Cardiac muscle cell (in vitro differentiated cells and primary cell): ENCODE measurements at places on chromosomes 12 and 14.
A peak's percentile ranks its signal among the peaks of the same experiment; 100 is the strongest.

- DNase-seq, result peak; percentile 69
Measured at GRCh38 chr12:132904718-132905328, 17.4 kb upstream of the CHFR start.

DNA sequence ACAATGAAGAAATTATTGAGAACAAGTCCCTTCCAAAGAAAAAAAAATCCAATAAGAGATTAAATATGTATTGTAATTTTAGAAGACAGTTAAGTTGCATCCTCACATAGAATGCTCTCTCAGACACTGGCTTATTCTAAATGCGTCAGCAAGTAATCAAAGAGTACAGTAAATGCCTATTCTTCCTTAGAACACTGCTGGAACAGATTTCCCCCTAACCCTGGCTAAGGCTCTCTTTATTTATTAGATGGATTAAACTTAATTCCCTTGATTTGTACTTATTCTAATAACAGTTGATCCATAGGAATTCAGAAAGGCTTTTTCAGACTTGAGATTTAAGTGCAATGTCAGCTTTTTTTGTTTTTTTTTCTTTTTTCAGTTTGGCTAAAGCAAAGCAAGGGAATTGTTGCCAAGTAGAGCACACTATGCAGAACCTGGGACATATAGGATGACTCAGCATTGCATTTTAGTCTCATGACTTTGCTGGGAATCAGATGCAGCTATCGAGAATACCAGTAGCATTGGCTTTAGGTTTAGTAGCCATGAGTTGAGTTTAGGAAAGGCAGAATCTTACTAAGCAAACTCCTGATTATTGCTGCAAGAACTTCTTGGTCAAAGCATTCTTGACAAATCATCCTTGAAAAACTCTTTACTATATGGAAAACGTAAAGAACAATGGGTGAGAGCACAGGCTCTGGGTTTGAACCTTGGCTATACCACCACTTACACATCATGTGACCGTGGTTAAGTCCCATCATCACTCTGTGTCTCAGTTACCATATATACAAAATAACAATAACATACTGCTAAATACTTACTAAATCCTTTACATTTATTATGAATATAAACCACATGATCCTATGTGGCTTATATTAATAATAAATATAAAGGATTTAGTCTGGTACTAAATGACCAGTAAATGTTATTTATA is 26.7 kb downstream of the MED21 start:
- DNase-seq, result no peak

DNA sequence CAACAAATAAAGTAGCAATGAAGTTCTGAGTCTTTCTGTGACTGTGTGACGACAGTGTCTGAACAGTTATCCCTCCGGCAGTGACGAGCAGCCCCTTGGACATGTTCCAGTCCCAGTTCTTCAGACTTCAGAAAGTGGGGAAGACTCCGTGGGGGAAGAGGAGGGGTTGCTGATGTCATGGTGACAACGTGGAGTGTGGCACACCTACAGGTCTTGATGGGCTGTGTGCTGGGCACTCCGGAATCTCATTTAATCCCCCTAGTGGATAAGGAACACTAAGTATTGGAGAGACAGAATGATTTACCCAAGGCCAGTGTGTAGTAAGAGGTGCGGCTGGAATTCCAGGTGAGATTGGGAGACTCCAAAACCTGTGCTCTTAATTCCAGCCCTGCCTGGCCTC is 280.2 kb downstream of the CACNA1C start:
- peak; percentile 56 for DNase-seq

DNA sequence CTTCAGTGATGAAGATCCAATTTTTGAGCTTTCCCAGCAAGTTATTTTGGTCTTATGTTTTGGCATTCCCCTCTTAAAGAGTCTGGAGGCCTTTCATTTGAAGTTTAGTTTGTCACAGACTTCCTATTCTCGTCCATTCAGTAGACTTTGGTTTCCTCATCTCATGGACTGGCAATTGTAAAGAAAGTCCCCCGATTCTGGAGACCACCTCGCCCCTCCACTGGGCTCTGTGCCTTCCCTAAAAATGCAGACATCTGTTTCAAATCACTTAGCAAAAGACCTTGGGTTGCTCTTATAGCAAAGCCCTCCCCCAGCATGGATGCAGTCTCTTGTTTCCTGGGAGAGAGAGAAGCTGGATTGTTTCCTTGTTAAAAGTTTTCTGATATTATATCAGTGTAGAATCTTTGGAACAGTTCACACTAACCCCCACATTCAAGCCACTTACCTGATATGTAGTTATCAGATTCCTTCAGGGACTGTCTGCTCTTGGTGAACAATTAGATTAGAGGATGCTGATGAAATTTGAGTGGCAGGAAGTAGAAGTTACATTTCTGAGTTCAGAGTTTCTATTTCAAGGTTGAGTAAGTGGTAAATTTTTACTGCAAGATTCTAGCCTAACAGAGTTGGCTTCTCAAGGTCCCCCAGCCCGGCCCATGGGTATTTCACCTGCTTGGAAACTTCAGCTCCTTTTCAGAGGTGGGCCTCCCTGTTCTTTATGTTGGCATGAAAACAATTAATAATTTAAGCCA is 56.3 kb downstream of the PLXNC1 start:
- peak; percentile 18 for DNase-seq

GRCh38 chr14:55057919-55058318 is 6.5 kb downstream of the MAPK1IP1L start:
- no peak for DNase-seq

DNA sequence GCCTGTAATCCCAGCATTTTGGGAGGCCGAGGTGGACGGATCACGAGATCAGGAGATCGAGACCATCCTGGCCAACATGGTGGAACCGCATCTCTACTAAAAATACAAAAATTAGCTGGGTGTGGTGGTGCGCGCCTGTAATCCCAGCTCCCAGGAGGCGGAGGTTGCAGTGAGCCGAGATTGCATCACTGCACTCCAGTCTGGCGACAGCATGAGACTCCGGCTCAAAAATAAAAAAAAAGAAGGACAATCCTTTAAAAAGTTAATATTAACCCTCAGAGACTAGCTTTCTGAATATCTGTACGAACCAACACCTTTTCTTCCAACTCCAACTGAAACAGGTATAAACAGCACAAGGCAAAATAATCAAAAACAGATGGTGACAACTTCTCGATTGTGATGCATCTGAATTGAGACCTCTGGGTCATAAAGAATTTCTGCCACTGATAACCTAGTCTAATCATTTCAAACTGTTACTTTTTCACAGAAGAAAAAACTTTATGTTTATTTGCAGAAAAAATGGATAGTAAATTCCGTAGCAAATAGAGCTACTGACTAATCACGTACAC is 27.8 kb downstream of the CLIP1 start:
- no peak for DNase-seq

GRCh38 chr12:4307593-4308333 is 13.2 kb upstream of the TIGAR start:
- peak; percentile 85 for DNase-seq

DNA sequence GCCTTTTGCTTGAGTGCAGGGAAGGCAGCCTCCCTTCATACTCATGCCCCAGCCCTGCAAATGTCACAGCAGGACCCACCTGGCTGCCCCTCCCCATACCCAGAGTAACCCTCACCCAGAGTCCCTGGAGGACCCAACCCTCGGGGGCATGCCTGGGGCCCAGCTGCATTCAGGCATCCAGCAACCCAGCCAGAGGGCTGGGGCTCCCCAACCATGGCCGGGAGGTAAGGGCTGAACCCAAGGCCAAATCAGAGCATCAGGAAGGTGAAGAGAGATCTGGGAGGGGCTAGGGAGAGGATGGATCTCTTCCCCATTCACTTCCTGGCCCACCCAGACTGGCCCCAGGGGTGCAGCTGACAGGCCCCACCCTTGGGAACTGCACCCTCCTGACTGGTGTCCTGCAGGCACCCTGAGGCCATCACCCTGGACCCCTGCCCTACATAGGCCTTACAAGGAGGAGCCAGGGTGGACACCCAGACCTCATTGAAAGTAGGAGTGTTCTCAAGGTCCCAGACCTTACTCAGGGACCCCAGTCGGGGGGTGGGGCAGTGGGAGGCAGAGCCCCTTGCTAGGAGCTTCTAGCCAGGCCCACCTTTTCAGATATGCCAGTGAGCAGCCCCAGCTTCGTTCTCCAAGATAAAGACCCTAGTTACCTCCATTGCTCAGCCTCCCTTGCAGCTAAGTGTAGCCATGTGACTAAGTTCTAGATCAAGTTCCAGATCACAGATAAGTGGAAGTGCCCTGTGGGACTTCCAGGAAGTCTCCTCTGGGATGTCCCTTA is 849 bp upstream of the PLD4 start:
- DNase-seq, result no peak

DNA sequence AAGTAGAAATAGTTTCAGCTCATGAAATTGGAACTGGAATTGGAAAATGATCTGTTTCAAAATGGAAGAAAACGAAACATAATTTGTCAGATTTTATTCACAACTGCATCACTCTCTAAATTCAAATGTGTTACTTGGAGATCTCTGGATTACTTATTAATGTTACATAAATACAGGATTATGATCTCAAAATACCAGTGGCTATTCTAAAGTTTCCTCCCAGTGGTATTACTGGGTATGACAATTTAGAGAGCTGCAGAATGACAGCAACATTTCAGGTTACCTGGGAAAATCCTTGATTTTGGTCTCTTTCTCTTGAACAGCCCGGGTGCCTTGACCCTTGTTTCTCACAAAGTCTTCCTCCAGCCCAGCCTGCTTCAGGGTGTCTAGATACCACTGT is 14.2 kb downstream of the FAM161B start:
- peak; percentile 9 for DNase-seq

GRCh38 chr14:58878439-58879139 is 240.8 kb downstream of the DACT1 start:
- DNase-seq, result no peak

DNA sequence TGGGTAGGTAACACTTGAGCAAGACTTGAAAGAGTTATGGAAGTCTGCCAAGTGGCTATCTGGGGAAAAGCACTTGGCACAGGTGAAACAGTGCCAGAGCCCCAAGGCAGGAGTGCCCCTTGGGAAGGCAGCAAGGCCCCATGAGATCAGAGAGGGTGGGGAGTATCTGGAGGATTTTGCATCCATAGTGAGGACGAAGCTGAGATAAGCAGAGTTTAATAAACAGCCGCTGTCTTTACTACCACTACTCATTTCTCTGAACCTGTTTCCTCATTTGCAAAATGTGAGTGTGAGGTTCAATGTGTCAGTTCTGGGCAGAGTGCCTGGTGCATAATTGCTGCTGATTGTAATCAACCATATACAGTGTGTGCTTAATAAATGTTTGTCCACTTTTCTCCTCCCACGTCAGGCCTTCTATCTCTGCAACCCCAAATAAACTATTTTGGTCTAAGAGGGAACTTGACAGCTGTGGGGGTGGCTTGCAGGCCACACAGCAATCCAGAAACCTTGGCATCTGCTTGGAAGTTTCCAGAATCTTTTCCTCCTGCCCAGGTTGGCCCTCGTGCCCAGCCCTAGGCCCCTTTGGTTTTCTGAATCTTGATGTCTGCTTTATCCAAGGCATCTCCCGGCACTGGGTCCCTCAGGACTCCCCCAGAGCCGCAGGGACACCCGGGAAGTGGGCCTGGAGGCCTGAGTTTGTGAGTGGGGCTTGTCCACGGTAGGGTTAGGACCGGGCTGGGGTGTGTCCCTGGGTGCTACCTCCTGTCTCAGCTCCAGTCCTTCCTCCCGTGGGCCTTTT is 4.5 kb downstream of the ABCB9 start:
- no peak for DNase-seq
